Frontal cortex (tissue), 4 donors: ENCODE measurements at places on chromosomes 5 and 9.

- DNase-seq: no peak
These were observed 29.7 kb upstream of the SMIM32 start for GRCh38 chr5:136222580-136223235.

- DNase-seq: no peak
These were observed 34.0 kb downstream of the CDC42SE2 start for GRCh38 chr5:131297886-131298285.

GRCh38 chr5:109399092-109399759 lies 10.5 kb downstream of the PJA2 start:
- no peak for DNase-seq

- no peak for DNase-seq
These were observed 1.5 kb upstream of the RNF145 start for GRCh38 chr5:159210846-159211245.

DNA sequence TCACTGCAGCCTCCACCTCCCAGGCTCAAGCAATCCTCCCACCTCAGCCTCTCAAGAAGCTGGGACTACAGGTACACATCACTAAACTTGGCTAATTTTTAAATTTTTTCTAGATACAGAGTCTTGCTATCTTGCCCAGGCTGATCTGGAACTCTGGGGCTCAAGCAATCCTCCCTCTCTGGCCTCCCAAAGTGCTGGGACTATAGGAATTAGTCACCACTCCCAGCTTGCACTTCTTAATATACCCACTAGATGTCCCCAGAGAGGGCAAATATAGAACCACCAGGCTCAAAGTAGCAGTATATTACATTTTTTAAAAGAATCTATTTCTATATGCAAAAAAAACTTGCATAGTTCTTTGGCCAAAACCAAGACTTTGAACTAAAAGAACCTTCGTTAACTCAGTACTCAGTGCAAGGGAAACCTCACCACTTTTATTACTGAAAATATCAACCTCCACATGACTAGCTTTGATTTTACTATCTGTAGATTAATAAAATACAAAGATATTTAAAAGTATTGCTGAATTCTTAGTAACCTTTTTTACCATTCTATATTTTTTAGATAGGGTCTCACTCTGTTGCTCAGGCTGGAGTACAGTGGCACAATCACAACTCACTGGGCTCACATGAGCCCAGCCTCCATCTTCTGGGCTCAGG lies 25.8 kb upstream of the HSD17B3 start:
- peak; percentile 14 for DNase-seq

DNA sequence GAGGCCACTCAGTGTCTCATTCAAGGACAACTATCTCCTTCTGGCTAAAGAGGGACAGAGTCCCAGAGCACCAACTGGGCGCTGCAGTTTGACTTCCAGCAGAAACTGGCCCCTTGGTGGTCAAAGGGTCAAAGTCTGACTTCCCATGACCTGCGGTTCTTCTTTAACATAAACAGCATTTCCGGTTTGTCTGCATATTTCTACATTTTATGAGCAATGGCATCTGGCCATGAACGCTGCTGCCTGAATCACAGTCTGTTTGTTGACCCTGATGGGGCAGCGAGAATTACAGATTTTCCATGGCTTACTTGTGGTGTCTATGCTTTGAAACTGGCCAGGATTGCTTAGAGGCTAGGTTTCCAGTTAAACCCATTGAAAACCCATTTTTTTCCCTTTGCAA lies 1.3 kb downstream of the TNFSF15 start:
- DNase-seq: no peak

DNA sequence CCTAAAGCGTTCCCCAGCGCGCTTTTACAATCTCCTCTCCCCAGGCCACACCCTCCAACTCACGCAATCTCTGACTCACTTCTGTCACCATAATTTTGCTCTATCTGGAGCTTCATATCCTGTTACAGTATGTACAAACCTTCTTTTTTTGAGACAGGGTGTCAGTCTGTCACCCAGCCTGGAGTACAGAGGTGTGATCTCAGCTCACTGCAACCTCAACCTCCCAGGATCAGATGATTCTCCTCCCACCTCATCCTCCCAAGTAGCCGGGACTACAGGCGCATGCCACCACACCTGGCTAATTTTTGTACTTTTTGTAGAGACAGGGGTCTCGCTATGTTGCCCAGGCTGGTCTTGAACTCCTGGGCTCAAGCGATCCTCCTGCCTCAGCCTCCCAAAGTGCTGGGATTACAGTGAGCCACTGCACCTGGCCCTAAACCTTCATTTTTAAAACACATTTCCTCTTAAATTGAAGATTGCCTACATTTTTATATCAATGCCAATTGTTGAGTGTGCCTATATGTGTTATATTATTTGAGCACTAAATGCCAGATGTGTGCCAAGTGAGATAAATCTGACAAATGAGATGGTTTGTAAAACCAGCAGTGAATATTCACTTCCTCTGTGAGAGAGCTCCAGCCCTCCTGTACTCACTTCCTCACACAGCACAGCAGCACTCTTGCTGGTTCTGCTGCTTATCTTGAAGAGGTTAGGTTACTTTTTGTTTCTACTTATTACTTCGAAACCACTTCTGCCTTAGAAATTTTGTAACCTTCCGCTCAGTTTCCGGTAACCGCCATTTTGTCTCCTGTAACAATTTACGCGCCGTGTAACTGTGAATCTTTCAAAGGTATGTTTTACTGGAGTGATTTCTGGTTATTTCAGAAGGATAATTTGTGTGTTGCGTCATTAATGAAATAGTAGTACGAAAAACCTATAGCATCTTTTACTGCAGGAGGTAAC lies 57.9 kb downstream of the DOCK8 start:
- no peak for DNase-seq

DNA sequence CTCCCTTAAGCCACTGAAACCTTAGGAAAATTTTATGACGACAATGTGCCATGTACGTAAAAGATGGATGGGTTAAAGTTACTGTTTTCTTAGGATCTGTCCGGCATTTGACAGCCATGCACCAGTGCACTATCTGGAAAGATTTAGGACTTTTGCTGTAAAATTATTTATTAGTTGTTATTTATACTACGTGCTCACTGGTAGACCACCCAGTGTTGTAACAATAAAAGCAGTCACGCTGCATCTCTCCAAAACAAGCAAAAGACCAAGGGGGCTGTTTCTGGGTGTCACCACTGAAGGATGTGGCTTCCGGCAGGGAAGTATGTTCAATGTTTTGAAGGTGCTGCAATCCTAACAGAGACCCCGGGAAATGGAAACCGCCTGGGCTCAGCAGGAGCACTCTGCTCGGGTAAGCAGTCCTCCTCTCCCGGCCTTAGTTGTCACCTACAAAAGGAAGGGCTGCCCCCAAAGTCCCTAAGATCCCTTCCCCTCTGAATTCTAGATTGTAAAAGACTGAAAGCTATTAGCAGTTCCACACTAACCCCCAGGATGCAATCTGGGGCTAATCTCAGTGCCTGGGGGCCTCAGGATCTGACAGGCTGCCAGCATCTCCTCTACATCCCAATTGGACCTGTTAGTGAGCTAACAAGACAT lies 38.6 kb downstream of the SAXO1 start:
- no peak for DNase-seq

- DNase-seq: no peak
These were observed 19.9 kb downstream of the VAV2 start for GRCh38 chr9:133971981-133972941.
